Forelimb muscle (tissue), 1 donor: ENCODE measurements at places on chromosomes 1 and 21. TPM values are rescaled to one million over a fixed set of nuclear protein-coding genes. Genes with fewer than 3 reads are reported as not detected.

The SRM gene
- polyA plus RNA-seq = 64.5 TPM

The FCRL4 gene
- polyA plus RNA-seq = not detected

The BSND gene
- polyA plus RNA-seq = 0.04 TPM

GRCh38 chr1:109845658-109846057, 65.0 kb upstream of the CSF1 start:
- no peak for DNase-seq
